Ureter (tissue), 1 donor: ENCODE measurements at places on chromosomes 13 and 19. TPM values are rescaled to one million over a fixed set of nuclear protein-coding genes. Genes with fewer than 3 reads are reported as not detected.

IZUMO2 gene
- not detected for total RNA-seq

- DNase-seq, result no peak
These were observed 11.3 kb downstream of the CEACAM21 start for GRCh38 chr19:41587101-41587837.

DNA sequence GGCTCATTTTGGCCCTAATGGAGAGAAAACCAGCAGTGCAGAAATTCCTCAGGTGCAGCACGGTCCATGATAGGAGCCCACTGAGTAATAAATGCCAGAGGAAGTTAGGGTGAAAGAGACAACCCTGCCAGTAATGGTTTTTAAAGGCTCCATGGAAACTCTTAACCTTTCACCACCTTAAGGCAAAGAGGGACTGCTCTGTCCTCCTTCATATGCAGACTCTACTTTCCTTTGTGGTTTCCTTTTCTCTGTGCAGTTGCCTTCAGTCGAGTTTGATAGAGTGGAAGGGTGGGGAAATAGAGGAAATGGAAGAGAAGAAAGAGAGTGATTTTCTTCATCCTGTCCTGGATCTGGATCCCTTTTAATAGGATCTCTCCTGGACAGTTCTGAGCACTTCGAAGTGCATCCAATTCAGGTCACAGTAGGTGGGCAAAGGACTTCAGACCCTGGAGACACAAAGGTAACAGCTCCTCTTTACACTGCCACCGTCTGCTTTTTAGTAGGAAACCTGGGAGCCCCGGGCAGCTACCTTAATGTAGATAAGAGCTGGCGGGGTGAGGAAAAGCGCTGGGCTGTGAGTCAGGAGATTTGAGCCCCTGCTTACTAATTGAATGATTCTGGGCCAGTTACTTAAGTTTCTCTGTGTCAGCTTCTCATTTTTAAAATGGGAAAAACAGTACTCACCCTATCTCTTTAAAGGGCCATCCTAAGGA is 294.8 kb downstream of the KCNRG start:
- DNase-seq, result no peak

- DNase-seq, result no peak
These were observed 14.2 kb downstream of the ZNF331 start for GRCh38 chr19:53552001-53552721.

CPB2 gene
- total RNA-seq, result not detected

ZNF77 gene
- 6.6 TPM for total RNA-seq

DNA sequence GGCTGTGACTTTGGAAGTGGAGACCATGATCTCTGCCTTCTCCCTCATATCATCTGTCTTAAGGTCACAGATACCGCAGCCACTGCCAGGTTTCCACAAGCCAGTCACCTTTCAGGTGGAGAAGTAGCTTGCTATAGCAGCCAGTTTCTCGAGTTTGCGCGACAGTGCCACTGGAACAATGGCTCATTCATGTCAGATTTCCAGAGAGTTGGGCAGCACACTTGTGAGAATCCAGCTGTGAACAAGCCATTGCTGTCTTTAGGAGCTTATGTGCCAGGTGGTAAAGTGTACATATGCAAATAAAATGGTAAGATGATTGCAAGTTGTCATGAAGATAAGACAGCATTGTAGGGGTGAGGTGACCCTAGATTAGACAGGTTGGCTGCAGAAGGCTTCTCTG is 22.3 kb downstream of the GARRE1 start:
- no peak for DNase-seq

GRCh38 chr19:9847087-9847671 is 12.1 kb downstream of the PIN1 start:
- DNase-seq, result peak; percentile 56

ATP1A3 gene
- 0.52 TPM for total RNA-seq

GRCh38 chr19:3570606-3571011 is 2.1 kb upstream of the HMG20B start:
- no peak for DNase-seq

TMEM143 gene
- total RNA-seq, result 6.7 TPM

DNA sequence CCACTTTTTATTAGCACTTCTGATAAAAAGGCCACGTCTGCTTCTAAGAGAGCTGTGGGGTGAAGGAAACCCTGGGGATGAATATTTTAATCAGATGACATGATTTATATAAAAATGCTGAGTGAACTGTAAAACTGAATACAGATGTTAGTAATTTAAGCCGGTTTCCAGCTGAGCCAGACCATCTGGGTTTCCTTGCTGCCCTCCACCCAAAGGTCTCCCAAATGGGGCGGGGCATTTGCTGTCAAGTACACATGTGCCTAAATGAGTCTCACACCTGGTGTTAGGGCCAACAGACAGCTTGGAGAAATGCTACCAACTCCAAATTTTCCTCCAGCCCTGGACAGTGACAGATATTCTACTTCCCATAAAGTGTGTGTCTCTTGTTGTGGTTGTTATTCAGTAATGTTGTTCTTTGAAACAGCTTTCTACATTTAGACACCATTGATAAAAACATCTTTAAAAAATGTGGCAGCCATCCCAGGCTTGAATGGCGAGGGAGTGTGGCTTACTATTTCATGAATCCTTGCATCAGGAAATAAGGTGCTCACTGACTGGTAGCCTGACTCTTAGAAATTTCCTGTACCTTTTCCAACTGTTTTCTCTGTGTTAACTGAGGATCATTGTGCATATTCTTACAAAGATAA is 350.4 kb downstream of the MTUS2 start:
- no peak for DNase-seq

DNA sequence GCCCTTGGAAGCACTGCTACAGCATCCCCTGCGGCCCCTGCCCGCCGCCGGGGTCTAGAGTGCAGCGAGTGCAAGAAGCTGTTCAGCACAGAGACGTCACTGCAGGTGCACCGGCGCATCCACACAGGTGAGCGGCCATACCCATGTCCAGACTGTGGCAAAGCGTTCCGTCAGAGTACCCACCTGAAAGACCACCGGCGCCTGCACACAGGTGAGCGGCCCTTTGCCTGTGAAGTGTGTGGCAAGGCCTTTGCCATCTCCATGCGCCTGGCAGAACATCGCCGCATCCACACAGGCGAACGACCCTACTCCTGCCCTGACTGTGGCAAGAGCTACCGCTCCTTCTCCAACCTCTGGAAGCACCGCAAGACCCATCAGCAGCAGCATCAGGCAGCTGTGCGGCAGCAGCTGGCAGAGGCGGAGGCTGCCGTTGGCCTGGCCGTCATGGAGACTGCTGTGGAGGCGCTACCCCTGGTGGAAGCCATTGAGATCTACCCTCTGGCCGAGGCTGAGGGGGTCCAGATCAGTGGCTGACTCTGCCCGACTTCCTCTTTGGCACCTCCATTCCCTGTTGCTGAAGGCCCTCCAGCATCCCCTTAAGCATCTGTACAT is 4.9 kb downstream of the ZNF574 start:
- DNase-seq, result no peak

- no peak for DNase-seq
These were observed 531.1 kb downstream of the IRS2 start for GRCh38 chr13:109255141-109255856.

- no peak for DNase-seq
These were observed at the start of gene FKRP for GRCh38 chr19:46745521-46746280. TSS of gene FKRP (plus strand) at chr19:46746057. CDS start at chr19:46755451, 9,394 bp downstream.

- DNase-seq, result no peak
These were observed 813 bp downstream of the ZNF284 start for GRCh38 chr19:44072543-44073401.

DNA sequence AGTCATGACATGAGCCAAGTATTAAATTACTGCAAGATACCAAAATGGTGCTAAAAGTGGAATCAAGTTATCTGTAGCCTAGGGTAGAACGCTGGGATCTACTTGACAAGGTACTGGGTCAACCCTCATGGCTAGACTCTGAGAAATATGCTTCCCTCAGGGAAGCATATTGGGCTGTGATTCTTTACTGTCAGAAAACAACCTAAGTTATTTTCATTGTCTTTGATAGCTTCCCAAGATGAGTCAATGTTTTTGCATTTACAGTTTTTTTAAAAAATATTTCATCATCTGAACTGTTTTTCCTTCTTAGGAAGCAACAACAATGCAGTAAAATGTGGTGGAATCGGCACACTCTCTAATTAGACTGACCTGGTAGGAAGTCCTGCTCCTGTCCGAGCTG is 218.0 kb downstream of the RGCC start:
- DNase-seq, result no peak

DNA sequence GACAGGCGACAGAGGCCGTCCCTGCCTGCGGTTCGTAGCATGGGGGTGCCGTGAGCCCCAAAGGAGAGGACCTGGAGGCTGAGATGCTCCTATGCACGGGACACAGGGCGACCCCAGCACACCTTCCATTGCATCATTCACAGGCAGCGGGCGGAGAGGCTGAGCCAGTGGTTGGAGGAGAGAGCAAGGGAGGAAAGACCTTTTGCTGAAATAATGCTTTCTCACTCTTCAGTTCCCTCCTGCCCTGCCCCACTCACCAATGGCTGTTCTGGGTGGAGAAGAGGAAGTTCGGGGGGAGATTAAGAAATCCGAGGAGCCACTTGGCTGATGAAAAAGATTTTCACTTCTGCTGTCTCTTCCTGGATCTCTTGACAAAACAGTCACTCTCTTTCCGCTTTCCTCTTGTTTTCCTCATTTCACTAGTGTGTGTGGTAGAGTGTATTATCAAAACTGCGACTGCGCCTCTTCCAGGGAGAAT is at the start of gene NLRP12:
NLRP12 (minus strand) TSS at position 181 of the 478 bp plus-strand sequence; CDS start at position 41, 140 bp downstream.
- no peak for DNase-seq

DNA sequence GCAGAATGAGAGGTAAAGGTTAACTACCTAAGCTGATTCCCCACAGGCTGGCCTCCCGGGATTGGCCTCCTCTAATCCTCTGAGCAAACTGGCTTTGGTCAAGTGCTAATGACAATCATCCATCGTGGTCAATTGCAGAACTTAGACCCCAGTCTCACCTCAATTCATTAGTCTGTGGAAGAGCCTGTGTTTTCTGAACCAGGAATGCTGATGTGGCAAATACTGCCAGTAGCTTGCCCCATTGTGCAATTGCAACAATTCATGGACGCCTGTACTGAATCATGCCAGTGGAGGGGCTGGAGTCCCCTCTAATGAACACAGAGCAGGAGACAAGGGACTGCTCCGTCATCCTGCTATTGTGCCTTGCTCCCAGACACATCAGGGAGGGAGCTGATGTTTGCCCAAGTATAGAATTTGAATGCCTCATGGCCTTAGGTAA is 1256.5 kb downstream of the EFNB2 start:
- no peak for DNase-seq

CD22 gene
- total RNA-seq, result 4.2 TPM

DNA sequence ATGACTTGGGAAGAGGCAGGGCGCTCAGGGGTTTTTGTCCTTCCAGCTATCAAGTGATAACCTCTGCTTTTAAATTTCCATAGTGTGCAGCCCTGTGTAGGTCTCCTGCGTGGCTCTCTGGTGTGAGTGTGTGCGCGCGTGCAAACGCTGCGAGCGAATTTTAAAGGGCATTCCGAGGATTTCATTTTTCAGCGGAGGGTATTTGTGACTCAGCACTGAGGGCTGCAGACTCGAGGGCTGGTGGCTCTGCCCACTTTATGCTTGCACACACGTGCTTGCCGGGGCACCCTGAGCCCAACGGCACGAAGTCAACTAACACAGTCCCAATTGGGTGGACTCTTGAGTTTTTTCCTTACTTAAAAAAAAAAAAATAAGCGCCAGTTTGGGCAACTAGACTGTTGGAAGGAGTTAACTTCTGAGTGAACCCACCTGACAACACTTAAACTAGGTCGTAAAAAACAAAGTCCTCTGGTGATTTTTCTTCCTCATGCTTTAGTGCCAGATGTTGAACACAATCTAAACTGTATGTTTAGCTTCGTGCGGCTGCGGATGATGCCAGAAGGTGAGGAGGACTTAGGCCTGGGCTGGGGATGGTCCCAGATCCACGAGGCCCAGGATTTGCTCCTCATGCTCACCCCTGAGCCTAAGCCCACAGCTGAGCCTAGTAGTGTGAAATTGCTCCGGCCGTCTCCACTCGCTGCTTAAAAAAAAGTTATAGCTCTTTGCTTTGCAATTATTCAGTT is 2.1 kb downstream of the FGF9 start:
- no peak for DNase-seq

WDR18 gene
- 36.6 TPM for total RNA-seq

PEX11G gene
- 7.8 TPM for total RNA-seq

KIR2DL3 gene
- not detected for total RNA-seq

DNA sequence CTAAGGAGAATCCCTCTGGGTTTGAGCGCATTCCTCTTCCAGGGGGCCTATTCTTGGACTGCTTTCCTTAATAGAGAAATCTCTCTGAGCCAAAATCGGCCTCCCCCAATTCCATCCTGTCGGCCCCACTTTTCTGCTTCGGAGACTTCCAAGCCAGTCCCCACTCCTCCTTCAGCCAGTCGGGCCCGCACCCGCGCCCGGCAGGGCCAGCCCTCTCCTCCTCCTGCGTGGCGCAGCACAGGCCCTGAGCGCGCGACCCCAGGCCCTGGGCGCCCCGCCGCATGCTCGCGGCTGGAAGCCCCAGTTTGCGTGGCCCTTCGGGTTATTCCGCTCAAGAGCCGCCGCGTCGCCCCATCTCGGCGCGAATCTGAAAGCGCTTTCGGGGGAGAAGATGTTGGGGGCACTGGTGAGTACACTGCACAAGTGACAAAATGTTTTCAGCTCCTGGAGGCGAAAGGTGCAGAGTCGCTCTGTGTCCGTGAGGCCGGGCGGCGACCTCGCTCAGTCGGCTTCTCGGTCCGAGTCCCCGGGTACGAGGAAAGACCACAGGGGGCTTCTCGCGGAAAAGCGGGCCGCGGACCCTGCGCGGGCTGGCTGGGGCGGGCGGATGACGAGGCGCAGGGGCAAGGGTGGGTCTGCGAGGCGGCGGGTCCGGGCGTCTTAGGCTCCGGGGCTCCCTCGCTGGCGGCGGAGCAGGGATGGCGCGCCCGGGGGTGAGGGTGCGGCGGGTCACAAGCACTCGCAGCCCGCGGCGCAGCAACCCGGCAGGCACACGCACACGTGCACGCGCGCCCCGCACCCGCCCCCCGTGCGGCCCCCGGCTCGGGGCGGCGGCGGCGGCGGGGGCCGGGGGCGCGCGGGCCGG is at the start of gene IL17D:
IL17D (plus strand) TSS at position 785 of the 865 bp plus-strand sequence. CDS start 303 bp downstream, outside the sequence.
- DNase-seq, result no peak

GRCh38 chr13:89082623-89083022 is 1411.5 kb downstream of the SLITRK5 start:
- DNase-seq, result no peak

DNA sequence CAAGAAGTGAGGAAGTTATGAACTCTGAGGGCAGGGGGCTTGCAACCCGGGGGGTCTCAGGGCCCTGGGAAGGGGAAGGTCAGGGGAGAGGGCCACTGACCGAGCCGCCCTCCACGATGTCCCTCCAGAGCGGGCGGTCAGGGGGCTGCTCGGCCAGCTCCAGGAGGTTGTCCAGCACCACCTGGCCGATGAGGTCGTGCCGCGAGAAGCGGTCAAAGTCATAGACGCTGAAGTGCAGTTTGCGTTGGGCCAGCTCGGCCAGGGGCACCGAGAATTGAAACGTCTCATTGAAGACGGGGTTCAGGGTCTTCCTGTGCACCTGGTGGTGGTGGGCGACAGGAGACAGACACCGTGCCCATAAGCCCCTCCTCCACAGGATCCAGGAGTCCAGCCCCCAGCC is 10.5 kb downstream of the SYT3 start:
- DNase-seq, result no peak
